Activated CD4-positive, alpha-beta T cell treated with anti-CD3 and anti-CD28 coated beads for 48 hours (primary cell): ENCODE measurements at places on chromosomes 6 and 20.

- peak; percentile 83 for DNase-seq
Measured at GRCh38 chr6:209432-210103, 82.7 kb upstream of the DUSP22 start.

- DNase-seq, result no peak
Measured at GRCh38 chr20:51797357-51798025, 4.8 kb downstream of the SALL4 start.

- peak; percentile 69 for DNase-seq
Measured at GRCh38 chr20:1434571-1435336, 31.9 kb downstream of the NSFL1C start.

DNA sequence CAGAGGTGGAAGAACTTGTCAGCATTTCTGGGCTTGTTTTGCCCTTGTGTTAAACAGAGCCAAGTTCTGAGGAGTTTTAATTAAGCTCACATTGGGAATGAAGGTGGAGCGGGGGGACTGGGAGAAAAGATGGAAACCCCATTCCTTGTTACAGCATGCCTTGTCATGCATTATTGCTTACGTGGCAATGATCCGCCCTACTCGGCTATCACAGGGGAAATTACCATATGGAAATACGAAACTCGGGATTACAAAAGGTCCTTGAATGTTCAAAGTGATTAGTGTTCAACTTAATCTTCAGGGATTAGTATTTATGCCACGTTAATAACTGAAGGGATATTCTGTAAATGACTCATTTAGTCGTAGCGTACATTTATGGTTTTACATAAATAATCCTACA is 86.4 kb downstream of the MAP3K7 start:
- DNase-seq, result no peak

DNA sequence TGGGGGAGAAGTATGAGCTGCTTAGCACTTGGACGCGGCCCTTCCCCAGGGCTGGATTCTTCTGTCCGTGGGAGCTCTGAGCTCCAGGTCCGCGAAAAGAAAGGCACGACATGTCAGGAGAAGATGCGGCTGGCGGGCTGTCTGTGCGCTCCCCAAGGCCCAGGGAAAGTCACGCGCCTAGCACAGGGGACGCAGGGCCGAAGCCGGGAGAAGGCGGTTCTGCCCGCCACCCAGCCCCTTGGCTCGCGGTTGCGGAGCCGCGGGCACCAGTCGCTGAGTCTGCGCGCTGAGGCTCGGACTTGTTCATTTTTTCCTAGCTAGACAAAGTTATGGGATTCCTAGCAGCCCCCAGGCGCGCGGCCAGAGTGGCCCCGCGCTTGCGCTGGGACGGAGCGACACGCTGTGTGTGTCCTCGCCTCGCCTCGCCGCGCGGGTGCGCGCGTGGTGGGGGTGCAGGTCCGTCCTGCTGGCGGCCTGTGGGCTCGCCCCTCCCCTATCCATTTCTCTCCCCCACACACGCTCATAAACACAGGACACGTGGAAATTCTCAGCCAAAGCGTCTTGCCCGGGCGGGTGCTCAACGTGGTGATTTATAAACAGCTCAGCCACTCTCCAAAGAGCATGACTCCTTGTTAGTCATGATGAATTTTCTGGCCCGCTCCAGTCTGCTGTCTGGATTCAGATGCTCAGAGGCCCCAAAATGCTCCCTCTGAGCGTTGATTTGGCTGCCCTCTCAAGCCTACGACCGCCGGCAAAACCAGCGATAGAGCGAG is 1.9 kb upstream of the POU3F2 start:
- DNase-seq, result no peak
